Activated T-cell treated with anti-CD3 and anti-CD28 coated beads, Interleukin-2, amount 50 U/mL, for 24 hours (primary cell): ENCODE measurements at places on chromosomes 7 and 10.

GRCh38 chr10:117137911-117138642, at the start of gene VAX1:
TSS of gene VAX1 (minus strand) at chr10:117138270. CDS start at chr10:117138056, 214 bp downstream.
- DNase-seq: no peak

DNA sequence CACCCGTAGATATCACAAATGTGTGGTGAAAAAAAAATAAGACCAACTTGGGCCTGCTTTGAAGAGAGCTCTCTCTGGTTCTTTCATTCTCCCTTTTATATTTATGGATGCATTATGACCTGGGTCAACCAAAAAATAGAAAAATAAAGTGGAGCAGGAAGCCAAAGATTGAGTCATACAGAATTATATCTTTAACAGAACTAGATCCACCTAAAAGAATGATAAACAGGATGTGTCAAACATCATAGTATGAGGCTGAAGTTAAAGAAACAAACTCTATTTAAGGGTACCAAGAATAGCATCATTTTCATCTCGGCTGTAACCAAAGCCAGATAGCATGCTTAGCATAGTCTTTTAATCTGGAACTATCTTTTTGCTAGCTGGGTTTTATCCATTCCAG, 28.8 kb upstream of the NMT2 start:
- no peak for DNase-seq

DNA sequence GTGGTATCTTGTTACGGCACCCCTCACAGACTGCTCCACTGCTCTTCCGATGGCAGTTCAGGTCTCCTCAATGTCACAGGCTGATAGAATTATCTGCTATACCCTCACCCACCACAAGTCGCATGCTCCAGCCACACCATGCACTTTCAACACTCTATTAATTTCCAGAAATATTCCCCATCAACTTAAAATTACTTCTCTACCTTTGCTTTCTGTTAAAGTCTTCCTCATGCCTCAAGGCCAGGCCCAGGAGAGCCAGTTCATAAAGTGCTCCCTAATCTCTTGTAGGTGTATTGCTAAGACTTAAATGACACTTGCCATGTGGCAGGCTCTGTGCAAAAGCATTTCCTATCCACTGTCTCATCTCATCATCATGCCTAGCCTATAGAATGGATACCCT, 105.9 kb upstream of the ARID5B start:
- DNase-seq: no peak

GRCh38 chr10:12056748-12057147, 12.0 kb upstream of the DHTKD1 start:
- no peak for DNase-seq

DNA sequence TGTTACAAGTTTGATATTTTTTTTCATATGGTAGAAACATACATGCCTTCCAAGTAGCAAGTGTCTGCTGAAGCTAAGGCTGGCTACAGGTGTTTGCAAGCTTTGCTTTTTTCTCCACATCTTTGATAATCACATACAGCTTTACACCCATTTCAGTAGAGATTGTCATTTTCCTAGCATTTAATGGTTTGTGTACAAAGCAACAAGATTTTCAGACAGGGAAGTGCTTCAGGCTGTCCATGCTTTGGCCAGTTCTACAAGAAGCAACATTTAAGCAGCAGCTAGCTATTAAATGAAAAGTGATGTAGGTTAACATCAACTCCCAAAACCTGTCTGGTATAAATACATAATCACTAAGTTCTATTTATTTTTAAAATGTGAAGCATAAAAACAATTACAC, 2.3 kb downstream of the HDAC9 start:
- DNase-seq: no peak

- no peak for DNase-seq
Observed at GRCh38 chr7:147033641-147034040, 917.0 kb downstream of the CNTNAP2 start.

GRCh38 chr7:133053321-133053891, 28.5 kb downstream of the CHCHD3 start:
- DNase-seq: no peak

GRCh38 chr10:26579256-26580063, 118.0 kb upstream of the PDSS1 start:
- DNase-seq: no peak

DNA sequence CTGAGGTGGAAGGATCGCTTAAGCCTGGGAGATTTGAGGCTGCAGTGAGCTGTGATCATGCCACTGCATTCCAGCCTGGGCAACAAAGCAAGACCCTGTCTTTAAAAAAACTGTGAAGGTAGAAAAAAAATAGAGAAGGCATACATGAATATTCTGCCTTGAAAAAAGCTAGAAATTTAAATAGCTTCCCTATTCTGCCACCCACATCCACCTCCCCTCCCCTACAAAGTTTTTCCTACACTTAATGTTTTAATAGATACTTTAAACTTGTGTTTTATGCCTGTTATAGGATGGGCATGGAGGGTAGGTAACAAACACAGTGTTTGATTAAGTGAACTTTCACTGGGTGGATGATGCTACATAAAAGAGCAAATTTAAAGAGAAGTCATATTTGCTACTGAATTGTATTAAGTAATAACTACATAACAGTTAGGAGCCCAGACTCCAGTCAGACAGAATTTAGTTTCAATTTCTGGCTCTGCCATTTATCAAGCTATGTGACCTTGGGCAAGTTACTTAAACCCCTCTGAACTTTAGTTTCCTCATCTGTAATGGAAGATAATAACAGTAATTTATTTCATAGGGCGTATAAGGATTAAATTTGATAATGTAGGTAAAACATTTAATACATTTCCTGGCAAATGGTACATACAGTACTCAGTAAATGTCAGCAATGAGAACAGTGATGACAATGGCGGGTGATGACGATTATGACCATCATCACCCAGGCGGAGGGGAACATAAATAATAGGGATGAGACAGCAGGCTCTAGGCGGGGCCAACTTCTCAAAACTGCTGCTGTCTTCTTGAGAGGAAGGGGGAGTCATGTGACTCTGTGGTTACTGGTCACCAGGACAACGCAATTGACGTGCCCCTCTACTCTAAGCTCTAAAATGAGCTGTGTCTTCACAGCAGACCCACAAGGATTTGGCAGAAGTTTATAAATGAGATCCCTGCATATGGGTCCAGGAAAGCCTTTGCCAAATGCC, 15.8 kb downstream of the DNMBP start:
- peak; percentile 44 for DNase-seq

DNA sequence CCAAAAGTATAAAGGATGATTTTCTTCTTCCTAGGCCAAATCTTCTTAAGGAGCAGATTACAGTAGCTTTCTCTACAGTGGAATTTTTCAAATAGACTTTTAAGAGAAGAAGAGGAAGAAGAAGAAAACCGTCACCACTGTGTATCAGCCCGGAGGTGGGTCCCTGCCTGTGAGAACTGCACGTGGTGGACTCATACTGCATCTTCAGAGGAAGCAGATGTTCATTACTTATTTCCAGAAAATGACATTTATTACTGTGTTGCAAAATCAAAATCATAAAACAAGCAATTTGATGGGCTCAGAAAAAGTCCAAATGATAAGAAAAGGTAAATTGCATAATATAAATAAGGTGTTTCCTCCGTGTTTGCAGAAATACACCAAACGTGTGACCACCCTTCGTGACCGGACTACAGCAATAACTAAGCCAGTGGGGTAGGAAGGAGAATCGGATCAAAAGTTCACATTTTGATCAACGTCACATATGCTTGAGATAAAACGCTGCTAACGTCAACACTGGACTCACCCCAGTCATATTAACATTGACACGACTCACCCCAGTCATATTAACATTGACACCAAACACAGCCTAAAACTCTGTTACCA, 179.2 kb downstream of the PTPRN2 start:
- no peak for DNase-seq

DNA sequence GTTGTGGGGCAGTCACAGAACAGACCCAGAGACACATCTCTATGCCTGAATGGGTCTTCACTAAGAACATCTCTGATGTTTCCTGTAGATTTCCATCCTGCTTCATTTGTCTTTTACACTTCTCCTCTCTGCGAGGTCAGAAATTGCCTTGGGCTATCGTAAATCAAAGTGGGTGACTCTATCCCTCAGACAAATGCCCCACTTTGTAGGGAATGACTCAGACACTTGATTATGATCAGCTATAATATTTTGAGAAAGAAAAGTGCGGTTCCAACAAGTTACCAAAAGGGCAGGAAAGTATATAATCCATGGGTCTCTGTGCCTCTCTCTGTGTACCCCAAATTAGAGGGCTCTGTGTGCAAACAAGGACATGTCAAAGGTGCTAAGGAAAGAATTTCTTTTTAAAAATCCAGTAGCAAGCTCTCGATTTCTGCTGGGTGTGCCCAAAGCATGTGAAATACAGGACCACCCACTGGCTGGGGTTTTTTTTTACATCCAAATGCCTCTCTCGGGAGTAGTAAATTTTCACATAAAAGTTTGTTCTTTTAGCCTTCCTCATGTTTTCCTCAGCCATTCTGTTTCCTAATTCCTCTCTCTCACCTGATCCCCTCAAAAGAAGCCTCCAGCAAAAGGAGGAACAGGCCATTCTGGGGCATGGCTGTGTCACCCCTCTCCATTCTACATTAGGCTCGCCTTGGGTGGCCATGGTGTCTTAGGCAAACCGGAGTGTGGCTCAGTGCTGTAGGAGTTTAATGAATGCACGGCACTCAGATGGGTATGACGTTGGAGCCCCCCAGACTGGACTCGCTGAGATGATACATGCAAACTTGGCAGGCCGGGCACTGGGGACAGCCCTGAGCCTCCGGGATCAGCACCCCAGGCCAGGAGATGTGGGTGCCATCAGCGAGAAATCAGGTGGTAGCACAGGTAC, 6.3 kb upstream of the OPN4 start:
- no peak for DNase-seq

GRCh38 chr10:58319599-58319998, 15.2 kb upstream of the UBE2D1 start:
- DNase-seq: no peak

GRCh38 chr7:108196004-108196403, 65.8 kb upstream of the LAMB4 start:
- DNase-seq: no peak

- no peak for DNase-seq
Observed at GRCh38 chr10:127198307-127198706, 1.9 kb upstream of the INSYN2A start.

- DNase-seq: no peak
Observed at GRCh38 chr10:79053081-79053434, 15.7 kb upstream of the ZMIZ1 start.

DNA sequence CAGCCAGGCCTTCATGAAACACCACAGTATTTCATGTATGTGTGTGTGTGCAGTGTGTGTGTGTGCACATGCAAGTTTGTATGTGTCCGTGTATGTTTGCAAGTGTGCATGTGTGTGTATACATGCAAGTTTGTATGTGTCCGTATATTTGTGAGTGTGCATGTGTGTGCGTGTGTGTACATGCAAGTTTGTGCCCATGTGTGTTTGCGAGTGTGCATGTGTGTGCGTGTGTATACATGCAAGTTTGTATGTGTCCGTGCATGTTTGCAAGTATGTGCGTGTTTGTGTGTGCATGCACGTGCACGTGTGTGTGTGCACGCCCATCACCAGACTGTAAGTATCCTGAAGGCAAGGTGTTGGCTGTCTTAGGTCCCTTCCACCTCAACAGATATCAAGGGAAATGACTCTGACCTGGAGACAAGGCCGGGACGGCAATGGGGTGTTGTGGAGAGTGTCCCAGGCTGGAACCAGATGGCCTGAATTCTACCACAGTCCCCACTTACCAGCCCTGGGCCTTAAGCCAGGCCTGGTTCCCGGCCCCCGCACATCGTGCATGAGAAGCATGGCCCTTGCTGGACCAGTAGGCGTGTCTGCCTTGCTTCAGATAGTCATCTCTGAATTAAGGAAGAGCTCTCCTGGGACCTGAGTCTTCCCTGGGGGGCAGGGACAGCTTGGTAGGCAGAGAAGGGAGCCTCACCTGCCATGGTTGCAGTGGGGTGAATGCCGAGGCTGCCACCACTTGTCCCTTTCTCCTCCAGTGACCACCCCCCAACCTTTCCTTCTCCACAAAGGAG, 140.0 kb downstream of the GRK5 start:
- DNase-seq: no peak

DNA sequence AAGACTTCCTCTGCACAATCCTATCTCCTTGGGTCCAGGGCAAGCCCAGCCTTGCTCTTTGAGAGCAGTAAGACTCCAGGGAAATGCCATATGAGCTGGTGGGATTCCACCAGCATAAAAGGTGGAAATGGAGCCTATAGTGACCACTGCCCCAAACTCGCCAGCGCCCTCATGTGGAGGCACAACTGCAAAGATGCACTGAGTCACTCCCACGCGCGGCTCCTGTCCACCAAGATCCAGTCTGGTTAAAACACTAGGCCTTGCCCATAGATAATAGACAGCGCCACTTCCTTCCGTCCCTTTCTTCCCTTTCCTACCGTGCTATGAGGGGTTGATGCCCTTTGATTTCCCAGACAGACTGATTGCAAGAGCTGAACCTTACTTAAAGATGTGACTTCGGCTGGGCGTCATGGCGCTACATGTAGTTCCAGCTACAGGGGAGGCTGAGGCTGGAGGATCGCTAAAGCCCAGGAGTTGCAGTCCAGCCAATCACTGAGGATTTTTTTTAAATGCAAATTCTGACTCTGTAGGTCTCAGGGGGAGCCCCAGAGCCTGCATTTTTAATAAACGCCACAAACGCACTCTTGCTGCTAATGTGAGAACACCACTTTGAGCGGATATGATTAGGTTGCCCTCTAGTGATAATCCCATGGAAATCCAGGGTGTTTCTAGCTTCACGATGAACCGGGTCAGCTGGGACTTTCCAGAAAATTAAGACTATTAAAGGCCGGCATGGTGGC, 136.5 kb downstream of the EPC1 start:
- no peak for DNase-seq

- no peak for DNase-seq
Observed at GRCh38 chr7:144011458-144012230, 11.5 kb downstream of the OR6B1 start.
